ENCODE measurements at places on chromosomes 7 and 10. TPM values are rescaled to one million over a fixed set of nuclear protein-coding genes. Genes with fewer than 3 reads are reported as not detected.

The TMEM229A gene
- not detected for total RNA-seq

The ARHGEF35 gene
- not detected for total RNA-seq

The DDIT4 gene
- total RNA-seq, result 35.5 TPM

The PAX4 gene
- not detected for total RNA-seq

The HECW1 gene
- 5.0 TPM for total RNA-seq

The HABP2 gene
- not detected for total RNA-seq

The MET gene
- total RNA-seq, result 101 TPM

The UCN3 gene
- not detected for total RNA-seq

The INSYN2A gene
- total RNA-seq, result 0.23 TPM

The VPS37D gene
- 2.4 TPM for total RNA-seq

The PPP1R3C gene
- 70.3 TPM for total RNA-seq

The NPC1L1 gene
- total RNA-seq, result not detected

The NME8 gene
- not detected for total RNA-seq

The SFTPA1 gene
- total RNA-seq, result not detected

The GPRIN2 gene
- total RNA-seq, result not detected

The ASB10 gene
- not detected for total RNA-seq

The ALDH18A1 gene
- total RNA-seq, result 126 TPM

The NYAP1 gene
- total RNA-seq, result 0.43 TPM
